ENCODE measurements at places on chromosomes 1 and 21.

DNA sequence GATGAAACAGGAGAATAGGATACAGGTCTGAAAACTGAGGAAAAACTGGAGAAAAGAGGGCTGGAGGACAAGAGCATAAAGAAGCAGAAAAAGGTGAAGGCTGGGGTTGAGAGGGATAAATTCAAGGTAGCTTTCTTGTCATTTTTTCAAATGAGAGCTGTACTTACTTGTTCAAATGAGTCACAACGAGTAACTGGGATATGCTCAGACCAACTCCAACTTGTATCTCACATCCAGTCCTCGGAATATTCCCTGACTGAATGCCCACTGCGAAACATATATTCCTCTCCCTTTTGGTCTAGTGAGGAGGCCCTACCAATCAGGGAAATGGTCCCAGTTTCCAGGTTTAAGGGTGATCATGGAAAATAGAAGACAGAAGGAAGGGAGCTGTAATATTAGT, 343.4 kb downstream of the HHIPL2 start:
- no peak for DNase-seq

- no peak for DNase-seq
Measured at GRCh38 chr1:78333502-78333901, 157.3 kb upstream of the PTGFR start.

GRCh38 chr1:109634771-109635750, 15.4 kb downstream of the AMPD2 start:
- DNase-seq: no peak

GRCh38 chr1:65253800-65254319, 55.5 kb upstream of the DNAJC6 start:
- DNase-seq: peak; percentile 56

DNA sequence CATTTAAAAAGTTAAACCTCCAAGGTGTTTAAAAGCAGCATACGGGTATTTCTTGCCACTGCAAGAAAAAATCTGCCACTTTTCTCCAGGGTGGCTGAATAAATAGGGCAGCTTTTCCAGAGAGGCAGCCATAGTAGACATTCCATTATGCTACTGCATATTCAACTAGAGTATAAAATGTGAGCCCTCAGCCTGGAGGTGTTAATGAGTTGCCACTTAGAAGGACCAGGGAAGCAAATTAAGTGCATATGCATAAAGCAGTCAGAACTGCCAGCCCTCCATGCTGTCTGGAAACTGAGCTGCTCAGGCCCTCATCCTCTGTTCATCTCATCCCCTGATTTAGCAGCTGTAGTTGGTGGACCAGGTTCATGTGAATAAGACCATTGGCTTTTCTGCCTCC, 99.4 kb downstream of the DIRAS3 start:
- no peak for DNase-seq

GRCh38 chr1:100532645-100533044, 5.3 kb upstream of the GPR88 start:
- no peak for DNase-seq

GRCh38 chr1:88191917-88192316, 492.2 kb upstream of the PKN2 start:
- no peak for DNase-seq

GRCh38 chr1:12552951-12553921, 64.8 kb downstream of the DHRS3 start:
- no peak for DNase-seq

DNA sequence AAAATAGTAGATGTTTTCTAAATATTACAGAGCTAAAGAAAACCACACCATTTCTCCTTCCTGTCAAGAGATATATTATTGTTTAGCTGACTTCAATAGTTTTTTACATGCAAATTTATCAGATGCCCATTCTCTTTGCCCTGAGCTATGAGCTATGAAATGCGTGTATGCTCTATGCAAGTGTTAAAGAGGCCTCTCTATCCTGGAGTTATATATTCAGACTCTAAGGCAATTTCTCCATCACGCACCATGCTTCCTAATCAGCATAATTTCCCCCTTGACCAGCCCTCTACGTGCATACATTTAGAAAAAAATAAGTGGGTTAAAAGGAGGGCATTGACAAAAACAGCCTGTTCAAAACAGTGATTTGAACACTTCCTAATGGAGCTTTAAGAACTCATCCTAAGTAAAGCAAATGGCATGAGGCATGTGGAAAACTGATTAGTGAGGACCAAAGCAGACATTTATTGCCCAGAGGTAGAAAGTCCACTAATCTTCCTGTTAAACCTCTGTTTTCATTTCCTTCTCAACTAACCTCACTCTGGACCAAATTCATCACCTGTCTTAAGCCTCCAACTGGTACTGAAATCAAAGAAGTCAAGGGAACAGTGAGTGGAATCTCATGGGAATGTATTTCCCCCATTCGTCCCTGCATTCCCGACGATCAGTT, 565.8 kb upstream of the PKN2 start:
- no peak for DNase-seq

GRCh38 chr1:1833916-1834325, 55.7 kb upstream of the NADK start:
- DNase-seq: no peak

GRCh38 chr1:228691211-228691610, 44.1 kb upstream of the RHOU start:
- DNase-seq: no peak

All from M059J (cell line).